Central memory CD4-positive, alpha-beta T cell (primary cell): ENCODE measurements at places on chromosomes 16 and 17.

- DNase-seq: no peak
Observed at GRCh38 chr16:35743101-35743692, 2283.8 kb downstream of the TP53TG3F start.

- DNase-seq: no peak
Observed at GRCh38 chr16:6969594-6969993, 363.1 kb upstream of the RBFOX1 start.

GRCh38 chr17:80621335-80621996, 76.8 kb downstream of the RPTOR start:
- no peak for DNase-seq

DNA sequence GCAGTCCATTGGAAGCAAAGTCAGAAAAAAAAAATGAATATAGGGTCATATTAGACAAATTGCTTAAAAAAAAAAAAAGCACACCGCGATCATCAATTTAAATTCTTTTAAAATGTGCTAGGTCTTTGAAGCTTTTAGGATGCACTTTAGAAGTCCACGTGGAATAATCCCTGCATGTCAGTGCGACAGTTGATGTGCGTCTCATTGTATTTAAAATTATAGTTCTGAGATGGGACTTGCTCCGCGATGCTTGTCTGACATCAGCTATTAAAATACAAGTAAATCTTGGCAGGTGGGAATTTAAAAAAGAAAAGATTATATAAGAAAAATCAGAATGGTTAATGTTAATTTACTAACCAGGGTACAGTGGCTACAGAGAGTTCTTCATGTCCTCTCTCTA, 105.2 kb downstream of the RBFOX1 start:
- DNase-seq: no peak

DNA sequence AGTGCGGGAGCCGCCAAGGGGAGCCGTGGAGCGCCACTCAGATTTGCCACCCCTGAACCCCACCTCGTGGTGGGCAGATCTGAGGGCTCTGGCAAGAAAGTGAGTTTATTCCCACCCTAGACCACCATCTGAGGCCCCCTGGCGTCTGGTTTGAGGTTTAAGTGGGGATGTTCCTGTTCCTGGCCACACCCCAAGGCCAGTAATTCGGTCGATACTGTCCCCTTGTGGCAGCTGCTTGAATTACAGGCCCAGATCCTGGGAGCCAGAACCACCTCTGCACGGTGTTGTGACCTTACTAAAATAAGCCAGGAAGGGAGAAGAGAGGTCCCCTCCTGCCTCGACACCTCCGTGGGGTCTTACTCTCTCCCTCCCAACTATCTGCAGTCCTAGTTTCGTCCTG, 3.3 kb upstream of the LAT start:
- no peak for DNase-seq
